ENCODE measurements at places on chromosomes 7 and 10.
A peak's percentile ranks its signal among the peaks of the same experiment; 100 is the strongest.

DNA sequence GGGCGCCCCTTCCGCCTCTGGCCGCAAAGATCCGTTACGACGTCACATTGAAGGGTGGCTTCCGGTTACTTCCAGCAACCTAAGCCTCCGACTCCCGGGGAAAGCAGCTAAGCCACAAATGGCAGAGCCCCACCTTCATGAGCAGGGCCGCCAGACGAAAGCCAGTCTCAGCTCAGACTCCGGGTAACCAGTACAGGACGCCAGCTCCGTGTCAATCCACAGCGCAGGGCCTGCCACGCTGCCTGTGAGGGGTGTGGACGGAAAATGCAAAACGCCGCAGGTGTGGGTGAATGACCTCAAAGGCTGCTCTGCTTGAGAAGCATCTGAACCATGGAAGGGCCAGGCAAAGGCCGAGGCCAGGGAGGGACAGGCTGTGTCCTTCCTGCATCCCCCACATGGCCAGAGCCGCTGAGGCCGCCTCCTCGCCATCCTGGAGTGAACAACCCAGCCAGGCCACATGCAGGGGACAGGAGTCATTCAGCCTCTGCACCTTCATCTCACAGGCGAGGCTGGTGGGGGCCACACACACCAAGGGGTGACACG, 53.5 kb upstream of the PPP2R2D start:
- no peak for DNase-seq

GRCh38 chr7:135666156-135666555, 3.8 kb downstream of the STMP1 start:
- DNase-seq, result no peak

GRCh38 chr7:11951909-11952308, 119.9 kb upstream of the THSD7A start:
- no peak for DNase-seq

- DNase-seq, result no peak
These were observed 115.7 kb downstream of the PRKAG2 start for GRCh38 chr7:151761231-151761630.

DNA sequence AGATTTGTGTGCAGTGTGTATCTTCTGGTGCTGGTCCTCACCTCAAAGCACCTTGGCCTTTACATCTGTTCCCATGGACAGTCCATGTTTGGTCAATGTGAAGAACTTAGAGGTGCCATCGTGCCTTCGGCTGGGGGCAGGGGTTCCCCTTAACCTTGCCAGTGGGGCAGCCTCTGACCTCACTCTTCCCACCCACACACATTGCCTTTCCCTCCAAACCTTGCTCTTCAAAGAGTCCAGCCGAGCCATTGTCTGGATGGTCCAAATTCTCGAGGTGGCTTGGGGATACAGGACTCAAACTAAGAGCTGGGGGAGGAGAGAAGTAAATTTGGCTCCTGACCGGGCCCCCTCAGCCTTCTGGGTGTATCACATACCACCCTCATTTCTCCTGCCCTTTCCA, 76.2 kb upstream of the HABP2 start:
- DNase-seq, result no peak

DNA sequence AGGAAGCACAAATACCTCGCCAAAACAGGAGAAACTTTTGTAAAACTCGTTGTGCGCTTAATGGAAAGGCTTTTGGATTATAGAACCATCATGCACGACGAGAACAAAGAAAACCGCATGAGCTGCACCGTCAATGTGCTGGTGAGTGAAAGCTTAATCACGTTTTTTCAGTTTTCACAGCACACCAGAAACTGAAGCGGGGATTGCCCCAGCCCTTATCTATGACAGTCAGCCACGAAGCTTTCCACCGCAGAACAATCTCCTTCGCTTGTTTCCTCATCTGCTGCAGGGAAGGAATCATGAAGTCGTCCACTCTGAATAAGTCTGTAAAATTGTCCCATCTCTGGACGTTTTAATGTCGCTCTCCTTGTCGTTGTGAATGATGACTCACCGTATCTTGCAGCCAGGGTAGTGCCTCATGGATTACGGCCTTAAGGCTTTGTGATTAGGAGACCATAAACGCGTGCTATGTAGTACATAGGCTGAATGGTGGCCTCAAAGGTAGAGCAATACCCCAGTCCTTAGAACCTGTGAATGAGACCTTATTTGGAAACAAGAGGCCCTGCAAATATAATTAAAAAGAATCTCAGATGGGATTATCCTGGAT, 174.9 kb upstream of the NPS start:
- DNase-seq, result no peak

DNA sequence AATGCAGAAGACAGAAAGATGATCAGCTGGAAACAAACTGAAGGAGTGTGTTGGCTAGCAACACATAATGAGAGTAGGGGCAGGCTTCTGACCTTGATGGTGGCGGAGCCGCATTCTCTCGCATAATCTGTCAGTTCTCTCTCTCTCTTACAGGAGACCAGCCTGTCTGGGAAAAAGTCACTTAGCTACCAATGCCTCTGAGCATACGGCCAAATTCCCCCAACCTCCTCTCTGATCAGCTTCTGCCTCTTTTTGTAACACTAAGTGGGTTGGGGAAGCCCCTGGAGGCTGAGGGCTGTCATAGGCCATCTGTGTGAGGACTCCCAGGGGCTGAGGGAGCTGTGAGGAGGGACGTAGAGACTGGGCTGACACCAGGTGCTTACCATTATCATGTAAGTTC, 104.6 kb downstream of the HIPK2 start:
- no peak for DNase-seq

DNA sequence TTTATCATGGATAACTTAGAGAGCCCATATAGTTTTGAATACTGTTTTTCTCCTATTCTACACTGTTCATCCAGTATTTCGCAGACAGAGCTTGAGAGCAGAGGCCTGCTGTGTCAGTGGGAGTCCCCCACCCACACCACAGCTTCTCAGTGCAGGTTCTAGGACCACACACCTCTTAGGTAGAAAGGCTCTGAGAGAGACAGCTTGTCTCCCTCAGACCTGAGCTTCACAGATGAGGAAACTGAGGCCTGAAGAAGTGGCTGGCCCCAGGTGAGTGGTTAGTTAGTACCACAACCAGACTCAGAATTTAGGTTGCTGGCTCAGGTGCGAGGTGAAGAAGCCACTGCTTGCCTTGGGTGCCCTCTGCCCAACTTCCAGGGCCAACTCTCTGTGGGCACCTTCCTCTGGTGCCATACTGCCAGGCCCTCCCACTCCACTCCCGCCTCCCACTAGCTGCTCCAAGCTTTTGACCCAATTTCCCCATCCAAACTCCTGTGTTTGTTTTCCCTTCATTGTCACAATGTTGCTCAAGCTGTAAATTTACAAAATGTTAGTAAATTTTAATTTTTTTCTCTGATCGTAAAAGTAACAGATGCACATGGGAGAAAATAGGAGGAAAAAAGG, 7.6 kb upstream of the HILPDA start:
- no peak for DNase-seq

- no peak for DNase-seq
These were observed 481.7 kb downstream of the PCDH15 start for GRCh38 chr10:54319341-54319740.

DNA sequence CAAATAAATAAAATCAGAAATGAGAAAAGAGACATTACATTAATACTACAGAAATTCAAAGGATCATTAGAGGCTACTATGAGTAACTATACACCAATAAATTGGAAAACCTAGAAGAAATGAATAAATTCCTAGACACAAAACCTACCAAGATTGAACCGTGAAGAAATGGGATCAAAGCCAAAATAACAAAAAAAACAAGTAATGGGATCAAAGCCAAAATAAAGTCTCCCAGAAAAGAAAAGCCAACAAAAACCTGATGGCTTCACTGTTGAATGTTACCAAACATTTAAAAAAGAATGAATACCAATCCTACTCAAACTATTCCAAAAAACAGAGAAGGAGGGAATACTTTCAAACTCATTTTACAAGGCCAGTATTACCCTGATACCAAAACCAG, 20.0 kb downstream of the GSDME start:
- DNase-seq, result no peak

GRCh38 chr7:16586081-16586874, 59.3 kb downstream of the ANKMY2 start:
- no peak for DNase-seq

GRCh38 chr7:105748701-105749100, 127.7 kb downstream of the ATXN7L1 start:
- DNase-seq, result no peak

- DNase-seq, result no peak
These were observed 49.3 kb downstream of the CFAP46 start for GRCh38 chr10:132893090-132893489.

DNA sequence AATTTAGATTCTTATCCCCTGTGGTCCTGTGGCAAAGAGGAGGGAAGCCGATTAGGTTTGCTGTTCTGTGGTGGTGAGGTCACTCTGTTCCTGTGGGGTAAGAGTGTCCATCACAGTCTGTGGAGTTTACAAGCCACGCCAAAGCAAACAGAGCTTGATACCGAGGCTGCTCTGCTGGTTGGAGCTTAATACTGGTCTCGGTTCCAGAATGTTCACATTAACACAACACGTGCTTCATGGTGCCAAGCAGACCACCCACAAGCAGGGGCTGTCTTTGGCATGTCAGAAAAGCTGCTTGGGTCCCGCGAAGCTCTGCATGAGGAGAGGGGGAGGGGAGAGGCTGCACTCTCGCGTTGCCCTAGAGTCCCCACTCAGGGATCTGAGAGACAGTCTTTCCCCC, 47.5 kb downstream of the DNAJB6 start:
- DNase-seq, result no peak

DNA sequence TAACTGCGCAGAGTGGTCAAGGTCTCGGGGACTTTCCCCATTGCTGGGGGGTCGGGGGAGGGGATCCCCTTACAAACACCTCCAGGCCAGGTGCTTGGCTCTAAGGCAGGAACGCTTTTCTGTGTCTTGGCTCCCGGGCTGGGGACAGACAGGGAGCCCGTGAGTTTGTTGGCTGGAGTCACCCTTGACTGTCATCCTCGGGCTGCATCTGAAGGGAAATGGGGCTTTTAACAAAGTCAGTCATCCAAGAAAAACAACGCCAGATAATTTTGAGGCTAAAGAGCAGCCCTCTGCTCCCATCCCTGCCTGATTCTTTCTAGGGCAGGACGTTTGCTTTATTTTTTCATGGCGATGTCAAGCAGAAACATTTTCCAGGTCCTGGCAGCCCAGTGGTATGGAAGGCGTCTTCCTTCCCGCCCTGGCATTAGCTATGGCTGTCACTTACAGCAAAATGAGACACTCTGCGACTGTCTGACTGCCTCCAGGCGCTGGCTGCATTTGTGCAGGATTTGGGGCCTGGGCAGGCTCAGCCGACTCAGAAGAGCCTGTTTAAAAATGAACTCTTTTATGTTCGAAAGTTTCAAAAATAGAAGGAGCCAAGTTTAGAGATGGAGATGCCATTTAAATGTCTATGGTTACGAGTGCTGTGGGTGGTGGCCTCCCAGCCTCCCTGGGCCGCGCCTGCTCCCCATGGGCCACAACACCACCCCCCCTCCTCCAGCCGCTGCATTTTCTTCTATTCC, 54.7 kb upstream of the TNS3 start:
- no peak for DNase-seq

DNA sequence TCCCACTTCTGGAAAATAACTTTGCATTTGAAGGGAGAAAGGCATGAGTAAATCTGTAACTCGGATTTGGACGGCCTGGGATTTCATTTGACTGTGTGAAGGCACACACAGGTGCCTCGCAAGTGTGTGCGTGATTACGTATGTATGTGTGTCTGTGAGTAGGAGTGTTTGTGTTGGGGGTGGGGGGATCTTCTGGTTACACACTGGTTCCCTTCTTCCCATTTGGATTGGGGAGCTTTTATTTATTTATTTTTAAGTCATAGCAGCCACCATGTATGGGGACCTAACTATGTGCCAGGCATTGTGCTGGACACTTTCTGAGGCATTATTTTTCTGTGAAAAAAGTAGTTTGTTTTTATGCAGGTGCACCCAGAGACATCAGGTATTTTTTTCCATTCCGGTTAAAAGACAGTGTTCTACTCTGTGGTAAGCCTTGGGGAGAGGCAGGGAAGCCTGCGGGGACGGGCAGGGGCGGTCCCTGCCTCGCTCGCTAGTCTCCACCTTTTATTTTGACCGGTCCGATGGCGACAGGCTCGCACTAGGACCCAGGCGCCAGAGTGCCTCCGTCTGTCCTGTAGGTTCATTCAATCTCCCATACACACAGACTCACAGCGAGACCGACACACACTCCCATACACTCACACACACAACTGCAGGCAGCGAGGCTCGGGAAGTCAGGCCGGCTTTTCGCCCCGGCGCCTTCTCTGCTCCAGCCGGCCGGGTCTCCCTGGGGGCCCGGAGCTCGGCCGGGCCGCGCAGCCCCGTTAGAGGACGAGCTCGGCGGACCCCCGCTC, at the start of gene MXI1:
Gene MXI1, plus strand, starts transcription at position 595 of the 794 bp plus-strand sequence. CDS start 204 bp downstream, outside the sequence.
- DNase-seq, result peak; percentile 71

DNA sequence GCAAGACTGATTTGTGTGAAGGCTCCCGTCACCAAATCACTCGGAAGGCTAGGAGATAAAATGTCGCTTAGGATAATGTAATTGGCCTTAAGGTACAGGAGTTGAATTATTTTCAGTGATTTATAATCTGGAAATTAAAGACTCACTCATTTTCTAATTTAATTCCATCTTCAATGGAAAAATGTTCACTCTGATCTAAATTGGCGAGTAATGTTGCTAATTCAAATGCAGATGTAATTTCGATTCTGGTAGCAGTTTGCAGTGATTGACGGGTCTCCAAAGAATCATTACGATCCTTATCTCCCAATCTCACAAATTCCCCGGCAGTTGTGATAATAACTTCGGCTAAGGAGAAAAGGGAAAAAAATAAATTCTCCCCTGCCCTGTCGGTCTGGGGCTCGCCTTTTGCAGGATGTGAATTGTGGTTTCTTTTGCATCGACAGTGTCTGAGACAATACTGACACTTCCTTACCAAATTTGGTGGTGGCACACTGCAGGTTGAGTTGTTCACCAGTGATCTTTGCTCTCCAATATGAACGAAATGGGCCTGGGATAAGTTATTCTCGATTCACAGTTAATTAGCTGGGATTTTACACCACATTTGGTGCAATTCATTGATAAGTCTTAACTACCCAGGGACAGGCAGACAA, 215.1 kb upstream of the GPR26 start:
- no peak for DNase-seq

- no peak for DNase-seq
These were observed 16.3 kb upstream of the CHST12 start for GRCh38 chr7:2386964-2387669.

DNA sequence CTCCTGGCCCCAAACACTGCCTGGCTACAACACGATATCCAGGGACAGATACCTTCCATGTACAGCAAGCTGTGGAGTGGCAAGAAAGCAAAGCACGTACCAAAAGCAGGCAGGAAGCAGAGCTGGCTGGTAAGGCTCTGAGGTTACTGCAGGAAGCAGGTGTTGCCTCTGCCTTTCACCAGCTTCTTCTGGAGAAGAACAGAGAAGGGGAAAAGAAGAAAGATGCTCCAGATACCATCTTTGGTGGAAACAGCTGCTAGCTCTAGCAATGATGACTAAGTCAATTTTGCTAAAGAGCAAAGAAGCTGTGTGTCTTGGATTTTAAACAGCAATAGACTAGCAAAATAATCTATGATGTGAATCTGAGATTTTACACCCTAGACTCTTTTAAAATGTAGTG, 34.9 kb upstream of the PRSS1 start:
- DNase-seq, result no peak

DNA sequence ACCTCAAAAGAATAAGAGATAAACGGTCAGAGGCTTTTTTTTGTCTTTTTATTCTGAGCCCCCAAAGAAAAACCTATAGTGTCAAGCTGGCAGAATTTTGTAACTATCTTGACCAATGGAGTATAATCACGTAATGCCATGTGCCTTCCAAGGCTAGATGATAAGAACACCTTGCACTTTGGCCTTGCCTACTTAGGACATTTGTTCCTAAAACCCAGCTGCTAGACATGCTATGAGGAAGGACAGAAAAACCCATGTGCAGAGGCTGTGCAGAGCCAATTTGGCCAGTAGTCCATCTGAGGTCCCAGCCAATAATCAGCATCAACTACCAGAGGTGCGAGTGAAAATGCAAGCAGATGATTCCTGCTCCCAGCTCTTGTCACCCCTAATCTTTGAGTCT, 69.9 kb downstream of the EPDR1 start:
- DNase-seq, result no peak

All from neuronal stem cell (in vitro differentiated cells).